ENCODE measurements at places on chromosomes 12 and 14.

DNA sequence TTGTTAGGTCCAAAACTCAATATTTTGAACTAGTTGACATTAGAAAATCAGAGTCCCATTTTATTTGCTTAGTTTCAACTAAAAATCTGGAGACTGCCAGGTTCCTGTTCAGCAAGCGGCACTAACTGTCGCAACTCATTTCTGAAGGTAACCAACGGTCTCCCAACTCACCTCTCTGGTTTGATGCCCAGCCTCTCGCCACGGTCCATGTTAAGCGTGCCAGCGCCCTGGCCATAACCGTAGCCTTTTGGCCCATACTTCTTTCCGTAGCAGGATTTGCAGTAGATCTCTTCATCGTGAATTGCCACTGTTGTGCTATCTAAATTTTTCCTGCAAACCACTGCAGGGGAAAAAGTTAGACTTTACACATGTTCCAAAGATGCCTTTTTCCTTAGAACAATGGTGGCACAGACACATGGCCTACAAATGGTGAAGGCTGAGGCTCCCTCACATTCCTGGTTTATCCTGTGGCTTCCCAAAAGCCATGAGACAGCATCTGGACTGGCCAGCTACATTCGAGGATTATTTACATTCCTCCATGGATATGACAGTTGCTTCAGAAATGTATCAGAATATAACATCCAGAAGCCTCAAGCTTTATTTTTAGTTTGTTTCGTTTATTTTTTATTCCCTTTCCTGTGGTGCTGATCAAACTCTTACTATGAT is 15.7 kb downstream of the CSRP2 start:
- no peak for DNase-seq

- no peak for DNase-seq
Observed at GRCh38 chr14:21201732-21202462, 46.0 kb upstream of the OR5AU1 start.

GRCh38 chr12:52250048-52250990 is 17.3 kb downstream of the KRT7 start:
- no peak for DNase-seq

DNA sequence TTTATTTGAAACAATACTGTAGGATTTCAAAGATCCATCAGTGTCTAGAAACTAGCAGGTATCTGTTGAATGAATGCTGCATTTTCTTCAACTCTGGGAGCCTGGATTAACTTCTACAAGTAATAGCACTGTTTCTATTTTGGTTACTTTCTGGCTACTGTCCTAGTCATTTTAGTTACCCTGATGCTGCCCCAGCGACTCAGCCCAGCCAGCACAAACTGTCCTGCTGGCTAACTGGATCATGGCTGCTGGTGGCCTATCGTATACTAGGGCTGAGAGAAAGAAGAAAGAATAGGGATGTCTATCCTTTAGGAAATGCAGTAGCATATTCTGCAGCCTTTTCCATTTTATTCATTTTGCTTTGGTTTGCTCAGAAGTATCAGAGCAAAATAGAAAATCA is 53.9 kb downstream of the NTN4 start:
- DNase-seq = no peak

DNA sequence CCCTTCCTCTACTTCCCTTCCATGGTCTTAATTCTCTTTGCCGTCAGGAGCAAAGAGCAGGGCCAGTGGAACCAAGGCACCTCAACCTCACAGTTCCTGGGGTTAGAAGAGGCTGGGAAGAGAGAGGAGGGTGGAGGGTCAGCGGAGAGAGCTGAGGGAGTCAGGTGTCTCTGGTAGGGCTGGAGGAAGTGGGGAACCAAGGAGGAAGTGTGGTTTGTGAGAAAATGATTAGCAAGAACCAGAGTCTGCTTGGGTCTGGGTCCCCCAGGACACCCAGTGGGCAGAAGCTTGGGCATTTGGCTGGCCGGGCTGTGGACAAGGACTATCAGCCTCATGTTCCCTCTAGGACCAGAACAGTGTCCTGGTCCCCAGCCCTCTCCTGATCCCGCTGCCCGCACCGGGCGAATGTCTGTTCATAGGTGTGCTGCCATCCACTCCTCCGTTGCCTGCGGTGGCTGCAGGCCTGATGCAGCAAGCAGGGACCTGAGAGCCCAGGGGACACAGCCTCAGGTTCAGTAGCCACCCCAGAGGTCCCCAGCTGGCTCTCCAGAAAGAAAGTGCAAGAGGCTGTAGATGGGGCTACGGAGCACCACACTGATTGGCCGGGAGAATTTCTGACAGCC is 2.3 kb downstream of the HOXC12 start:
- no peak for DNase-seq

DNA sequence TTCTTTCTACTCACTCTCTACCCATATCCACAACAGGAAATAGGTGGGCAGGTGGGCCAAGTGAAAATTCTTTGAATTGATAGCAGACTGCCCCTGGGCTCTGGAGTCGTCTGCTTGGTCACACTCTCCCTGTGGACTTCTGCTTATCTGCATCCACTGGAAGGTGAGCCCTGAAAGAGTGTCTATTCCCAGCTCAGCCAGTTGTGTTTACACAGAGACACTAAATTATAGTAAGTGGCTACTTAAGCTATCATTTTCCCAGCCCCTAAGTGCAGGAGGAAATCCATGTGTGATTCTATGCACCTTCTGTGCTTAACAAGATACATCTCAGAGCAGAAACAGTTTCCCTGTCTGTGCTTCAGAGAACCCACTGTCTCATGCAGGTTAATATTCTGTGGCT is 338.4 kb downstream of the FUT8 start:
- DNase-seq = no peak

GRCh38 chr12:16012117-16012516 is 101.0 kb downstream of the DERA start:
- DNase-seq = no peak

GRCh38 chr12:55972042-55972441 is 1.8 kb upstream of the RAB5B start:
- no peak for DNase-seq

DNA sequence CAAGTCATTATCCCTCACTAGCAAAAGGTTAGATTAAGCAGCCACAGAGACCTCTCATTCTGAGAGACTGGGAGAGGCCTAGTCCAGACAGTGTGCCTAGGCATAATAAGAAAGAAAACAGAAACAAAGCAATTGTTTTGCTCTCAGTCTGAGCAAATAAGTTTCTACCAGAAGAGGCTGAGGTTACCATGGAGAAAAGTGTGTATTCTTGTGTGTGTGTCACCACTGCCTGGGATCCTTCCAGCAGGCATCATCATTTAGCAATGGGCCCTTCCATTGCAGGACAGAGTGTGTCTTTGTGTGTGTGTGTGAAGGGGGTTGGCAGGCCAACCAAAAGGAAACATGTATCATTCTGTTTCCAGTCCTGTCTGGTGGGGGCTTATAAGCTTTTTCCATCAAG is 3.7 kb downstream of the EFS start:
- no peak for DNase-seq

DNA sequence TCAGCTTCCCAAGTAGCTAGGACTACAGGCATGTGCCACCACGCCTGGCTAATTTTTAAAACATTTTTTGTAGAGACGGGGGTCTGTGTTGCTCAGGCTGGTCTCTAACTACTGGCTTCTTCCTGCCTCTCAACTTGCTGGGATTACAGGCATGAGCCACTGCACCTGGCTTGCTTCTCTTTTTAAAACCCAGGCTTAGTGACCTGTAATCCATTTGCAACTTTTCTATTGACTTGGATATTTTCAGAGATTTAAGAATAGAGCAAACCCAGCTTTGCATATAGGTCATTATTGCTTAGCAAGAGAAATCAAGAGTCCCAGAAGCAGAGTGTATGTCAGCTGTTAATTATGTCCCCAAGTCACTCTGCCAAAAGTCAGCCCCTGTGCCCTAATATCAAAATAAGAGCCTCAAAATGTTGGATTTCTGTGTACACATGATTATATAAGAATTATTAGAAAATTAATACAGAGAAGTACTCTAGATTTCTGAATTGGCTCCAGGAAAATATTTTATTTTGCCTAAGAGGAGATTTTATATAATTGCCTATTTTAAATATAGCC is 24.9 kb downstream of the TCP11L2 start:
- DNase-seq = no peak

DNA sequence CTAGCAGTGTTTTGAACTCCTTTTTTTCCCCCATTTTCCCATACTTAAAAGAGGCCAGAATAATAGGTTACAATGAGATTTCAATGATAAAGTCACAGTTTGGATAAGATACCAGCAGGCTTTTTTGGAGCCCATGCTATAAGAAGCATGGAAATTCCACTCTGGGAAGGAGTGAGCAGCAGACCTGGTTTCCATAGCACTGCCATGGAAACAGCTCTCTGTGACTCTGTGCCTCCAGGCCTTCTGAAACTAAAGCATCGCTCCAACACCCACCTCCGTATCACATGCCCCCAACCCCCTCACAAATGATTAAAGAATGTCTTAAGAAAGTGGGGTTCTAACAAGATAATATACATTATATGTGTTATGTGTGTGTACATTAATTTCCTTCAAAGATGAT is 165.0 kb downstream of the GRIN2B start:
- no peak for DNase-seq

GRCh38 chr14:63388766-63389431 is 70.2 kb upstream of the GPHB5 start:
- peak; percentile 77 for DNase-seq

DNA sequence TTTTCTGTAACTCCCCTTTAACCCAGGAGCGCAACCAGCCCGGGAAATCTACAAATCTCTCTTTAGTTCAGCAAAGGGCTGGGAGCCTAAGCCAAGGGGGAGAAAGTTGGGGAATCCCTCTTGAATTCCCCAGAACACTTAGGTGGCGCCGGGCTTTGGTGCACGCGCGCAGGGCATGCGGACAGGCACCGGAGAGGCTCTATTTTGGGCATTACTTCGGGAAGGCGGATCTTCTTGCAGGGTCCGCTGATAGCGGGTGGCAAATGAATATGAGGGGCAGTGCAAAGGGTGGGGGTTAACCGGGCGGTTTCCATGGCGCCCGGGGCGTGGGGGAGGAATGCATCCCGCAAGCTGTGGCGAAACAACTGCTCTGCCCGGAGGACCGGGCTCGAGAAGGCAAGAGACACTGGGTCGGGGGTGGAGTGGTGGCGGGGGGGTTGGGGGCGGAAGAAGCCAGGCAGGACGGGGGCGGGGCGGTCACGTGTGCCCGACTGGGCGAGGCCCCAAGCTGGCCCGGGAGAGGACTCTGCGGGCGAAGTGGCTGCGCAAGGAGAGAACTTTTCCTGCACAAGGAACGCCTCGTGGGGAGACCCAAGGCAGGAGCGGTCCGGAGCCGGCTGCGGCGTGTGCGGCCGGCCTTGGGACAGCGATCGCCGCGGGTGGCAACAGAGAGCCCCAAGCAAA is at the start of gene FLVCR2:
TSS of gene FLVCR2 (plus strand) at position 519 of the 684 bp plus-strand sequence. CDS start 353 bp downstream, outside the sequence.
- peak; percentile 29 for DNase-seq

DNA sequence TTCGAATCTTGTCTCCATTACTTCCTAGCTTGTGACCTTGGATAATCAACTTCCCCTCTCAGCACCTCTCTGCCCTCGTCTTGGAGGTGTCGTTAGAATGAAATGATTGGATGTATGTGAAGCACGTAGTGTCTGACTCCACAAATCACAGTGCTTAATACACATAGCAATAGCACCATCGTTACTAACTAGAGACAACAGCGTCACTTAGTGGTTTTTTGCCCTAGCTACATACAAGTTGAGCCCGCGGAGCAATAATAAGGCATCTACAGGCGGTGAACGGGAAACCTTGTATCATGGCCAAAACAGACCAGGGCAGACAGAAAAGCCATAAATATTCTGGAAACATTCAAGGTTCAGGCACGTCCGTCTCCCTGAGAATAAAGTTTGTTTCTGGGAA is 154.9 kb downstream of the ASCL4 start:
- DNase-seq = no peak

GRCh38 chr12:91119089-91119488 is 7.8 kb upstream of the LUM start:
- no peak for DNase-seq

DNA sequence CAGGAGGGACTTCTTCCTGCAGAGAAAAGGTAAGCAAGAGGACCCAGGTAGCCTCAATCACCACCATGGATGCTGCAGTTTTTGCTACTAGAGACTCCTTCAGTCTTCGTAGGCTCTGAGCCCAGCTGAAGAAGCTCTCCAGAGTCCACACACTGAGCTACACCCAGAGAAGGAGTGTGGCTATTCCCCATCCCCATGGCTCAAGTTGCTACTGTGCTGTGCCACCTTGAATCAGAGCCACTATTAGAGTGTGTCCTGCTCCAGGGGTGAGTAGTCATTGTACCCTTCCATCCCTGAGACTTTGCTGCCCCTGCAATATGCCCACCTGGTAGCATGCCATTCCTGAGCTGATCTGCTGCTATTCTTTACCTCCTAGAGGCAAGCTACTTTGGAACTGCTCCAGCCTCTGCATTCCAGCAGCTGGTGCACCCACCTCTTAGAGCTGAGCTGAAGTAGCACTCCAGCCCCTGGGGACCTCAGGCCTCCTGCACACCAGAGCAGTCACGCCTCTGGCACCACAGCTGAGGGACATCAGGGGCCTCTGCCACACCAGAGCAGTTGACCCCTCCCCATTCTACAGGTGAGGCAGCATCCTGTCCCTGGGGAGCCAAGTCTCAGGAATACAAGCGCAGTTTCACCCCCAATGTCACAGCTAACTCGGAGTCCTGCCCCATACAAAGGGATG is 213.0 kb downstream of the TRHDE start:
- no peak for DNase-seq

GRCh38 chr12:111250251-111250881 is 118.5 kb downstream of the PHETA1 start:
- no peak for DNase-seq

DNA sequence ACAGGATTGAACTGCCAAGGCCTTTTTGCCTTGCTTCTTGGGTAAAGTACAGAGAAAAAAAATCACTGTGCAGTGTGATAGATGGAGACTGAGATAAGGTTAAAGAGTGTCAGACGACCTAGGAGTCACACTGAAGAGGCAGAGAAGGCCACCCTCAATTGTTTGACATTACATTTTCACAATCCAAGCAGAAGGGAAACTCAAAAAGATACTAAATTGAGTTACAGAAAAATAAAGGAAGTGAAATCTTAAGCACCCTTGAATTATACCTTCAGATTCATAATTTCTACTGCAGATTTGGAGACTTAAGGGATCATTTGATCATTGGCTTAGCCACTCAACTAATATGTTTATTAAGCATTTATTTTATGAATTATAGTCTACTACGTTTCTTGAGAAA is 97.1 kb downstream of the MYF5 start:
- no peak for DNase-seq

Measured in stimulated activated effector memory CD8-positive, alpha-beta T cell treated with anti-CD3 and anti-CD28 coated beads, Interleukin-12 subunit alpha, Interleukin-12 subunit beta, amount 100 ng/mL, for 72 hours (primary cell).